ENCODE measurements at places on chromosomes 5 and 9.

- no peak for DNase-seq
These were observed 171.2 kb downstream of the HSPA4 start for GRCh38 chr5:133222979-133223378.

GRCh38 chr5:135067587-135067986 is 33.6 kb upstream of the PITX1 start:
- no peak for DNase-seq

- no peak for DNase-seq
These were observed 10.1 kb upstream of the FOXI1 start for GRCh38 chr5:170095646-170096045.

DNA sequence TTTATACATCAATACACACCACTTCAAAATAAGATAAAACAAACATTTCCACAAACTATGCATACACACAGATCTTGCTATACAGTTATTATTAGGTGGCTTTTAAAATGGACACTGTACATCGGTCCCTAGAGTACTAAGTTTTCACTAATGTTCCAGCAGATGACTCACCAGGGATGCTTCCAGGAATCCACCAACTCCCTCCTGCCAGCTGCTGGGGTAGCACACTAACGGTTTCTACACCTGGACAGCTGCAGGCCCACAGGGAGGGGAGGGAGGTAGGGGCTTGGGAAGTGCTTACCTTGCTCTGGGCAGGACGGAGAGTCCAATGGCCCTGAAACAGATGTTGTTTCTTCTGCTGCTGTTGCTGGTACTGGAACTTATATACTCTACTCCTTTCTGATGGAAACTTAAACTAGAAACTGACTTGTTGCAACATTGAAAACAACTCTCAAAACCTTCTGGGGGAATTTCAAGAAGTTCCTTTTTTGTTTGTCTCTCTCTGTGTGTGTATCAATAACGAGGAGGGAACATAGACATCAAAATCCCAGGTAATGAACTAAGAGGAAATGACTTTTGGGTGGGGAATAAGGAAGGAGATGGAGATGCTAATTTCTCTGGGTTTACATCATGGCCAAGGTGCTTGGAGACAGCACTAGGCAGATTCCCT is at the start of gene IL12B:
Gene IL12B (minus strand): TSS at position 357 of the 670 bp plus-strand sequence. CDS start 3,705 bp downstream, outside the sequence.
- DNase-seq = no peak

GRCh38 chr9:137027369-137028262 is at the start of gene ABCA2:
Gene ABCA2 (minus strand): TSS chr9:137028237. CDS start chr9:137028140, 97 bp downstream.
- no peak for DNase-seq

GRCh38 chr9:72721067-72721466 is 199.7 kb downstream of the TMC1 start:
- no peak for DNase-seq

DNA sequence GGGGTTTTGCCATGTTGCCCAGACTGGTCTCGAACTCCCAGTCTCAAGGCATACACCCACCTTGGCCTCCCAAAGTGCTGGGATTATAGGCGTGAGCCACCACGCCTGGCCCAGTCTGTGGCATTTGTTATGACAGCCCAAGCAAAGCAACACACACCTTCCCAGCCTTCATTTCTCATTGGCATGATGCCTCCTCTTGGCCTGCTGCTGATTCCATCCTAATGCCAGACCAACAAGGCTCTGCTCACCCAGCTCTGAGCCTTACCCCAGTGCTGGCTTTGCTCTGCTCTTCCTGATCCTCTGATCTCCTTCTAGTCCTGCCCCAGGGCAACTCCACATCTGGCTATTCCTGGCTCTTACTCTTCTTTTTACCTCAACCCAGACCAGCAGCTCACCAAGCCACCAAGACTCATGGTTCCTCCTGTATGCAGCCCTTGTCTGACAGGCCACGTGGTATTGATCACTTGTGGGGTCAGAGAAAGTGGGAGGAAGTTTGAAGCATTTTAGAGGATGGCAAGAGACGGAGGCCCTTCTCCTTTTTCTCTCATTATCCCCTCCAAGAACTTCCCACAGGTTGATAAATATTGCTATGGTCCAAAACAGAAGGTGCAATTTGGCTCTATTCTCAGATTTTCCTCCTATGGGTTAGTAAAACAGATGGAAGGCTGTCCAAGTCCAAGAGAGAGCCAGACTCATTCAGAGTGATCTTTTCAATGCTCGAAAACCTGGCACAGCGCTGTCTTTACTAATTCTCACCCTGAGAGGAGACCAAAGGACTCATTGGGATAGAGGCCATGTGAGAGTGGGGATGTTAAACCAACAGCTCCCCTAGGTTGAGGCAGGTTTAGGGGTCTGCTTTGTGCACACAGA is 958 bp downstream of the CD180 start:
- no peak for DNase-seq

- no peak for DNase-seq
These were observed 50.9 kb upstream of the MACIR start for GRCh38 chr5:103207653-103208052.

- no peak for DNase-seq
These were observed 98.6 kb upstream of the TLE1 start for GRCh38 chr9:81787747-81788632.

GRCh38 chr9:85484235-85484634 is 257.5 kb downstream of the AGTPBP1 start:
- no peak for DNase-seq

DNA sequence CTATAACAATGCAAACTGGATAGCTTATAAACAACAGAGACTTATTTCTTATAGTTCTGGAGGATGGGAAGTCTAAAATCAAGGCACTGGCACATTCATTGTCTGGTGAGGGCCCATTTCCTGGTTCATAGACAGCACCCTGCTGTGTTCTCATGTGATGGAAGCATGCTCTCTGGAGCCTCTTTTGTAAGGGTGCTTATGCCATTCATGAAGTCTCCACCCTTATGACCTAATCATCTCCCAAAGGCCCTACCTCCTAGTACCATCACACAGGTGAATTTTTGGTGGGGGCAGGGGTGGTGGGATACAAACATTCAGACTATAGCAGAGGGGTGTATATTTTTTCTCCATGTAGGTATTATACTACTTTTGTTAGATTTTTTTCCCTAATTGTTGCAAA is 92.4 kb downstream of the UNC13B start:
- DNase-seq = no peak
